Activated CD4-positive, alpha-beta T cell treated with anti-CD3 and anti-CD28 coated beads for 48 hours (primary cell): ENCODE measurements at places on chromosomes 11 and 22.

DNA sequence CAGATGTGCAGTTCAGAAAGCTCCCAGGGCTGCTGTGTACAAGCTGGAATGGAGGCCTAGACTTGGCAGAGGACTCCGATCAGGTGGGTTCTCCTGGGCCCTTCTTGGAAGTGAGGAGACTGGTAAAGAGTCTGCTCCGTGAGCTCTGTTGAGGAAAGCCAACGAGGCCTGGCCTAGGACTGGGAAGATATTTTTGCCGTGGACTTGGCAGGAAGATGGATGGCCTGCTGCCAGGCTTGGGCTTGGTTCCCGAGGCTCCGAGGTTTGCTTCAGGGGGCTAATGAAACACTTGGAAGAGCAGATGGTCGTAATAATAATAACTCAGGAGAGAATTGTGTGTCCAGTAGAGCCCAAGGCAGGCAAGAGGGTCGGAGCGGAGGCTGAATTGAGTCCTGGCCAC lies 3.9 kb downstream of the GALR3 start:
- no peak for DNase-seq

DNA sequence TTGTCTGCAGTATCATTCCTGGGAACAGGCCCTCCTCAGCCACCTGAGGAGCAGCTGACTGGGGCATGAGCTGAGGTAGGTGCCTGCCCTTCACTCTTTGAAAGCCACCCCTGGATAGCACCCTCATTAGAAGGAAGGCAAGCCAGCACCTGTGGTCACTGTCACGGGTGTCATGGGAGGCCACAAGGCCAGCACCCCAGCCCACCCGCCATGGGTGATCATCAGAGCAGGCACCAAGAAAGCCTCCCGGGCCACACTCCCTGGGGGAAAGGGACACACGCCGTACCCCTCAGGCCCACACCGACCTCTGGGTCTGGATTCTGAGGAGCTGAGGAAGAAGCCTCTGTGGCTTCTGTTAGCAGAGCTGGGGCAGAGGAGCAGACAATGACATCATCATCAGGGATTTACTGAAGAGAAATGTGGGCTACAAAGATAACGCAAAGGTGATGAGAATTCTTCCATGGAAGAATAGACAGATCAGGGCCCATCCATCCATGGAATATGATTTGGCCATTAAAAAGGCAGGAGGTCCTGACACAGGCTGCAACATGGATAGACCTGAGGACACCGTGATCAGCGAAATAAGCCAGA lies 16.7 kb upstream of the NAP1L4 start:
- no peak for DNase-seq

DNA sequence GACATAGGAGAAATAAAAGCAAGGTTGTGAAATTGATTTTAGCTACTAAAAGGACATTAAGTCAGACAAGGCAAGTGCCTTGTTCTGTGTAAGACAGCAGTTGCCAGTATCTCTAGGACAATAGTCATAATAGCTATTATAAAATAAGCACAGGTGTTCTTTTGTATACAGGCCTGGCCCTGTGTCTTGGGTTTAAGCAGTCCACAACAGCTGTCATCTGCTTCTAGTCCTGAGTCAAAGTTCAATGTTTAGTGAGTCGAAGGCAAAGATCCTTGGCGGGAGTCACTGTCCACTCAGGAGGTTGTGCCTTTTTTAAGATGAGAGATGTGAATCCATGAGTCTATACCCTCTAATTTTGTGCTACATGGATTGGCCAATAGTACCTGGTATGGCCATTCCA lies 79.5 kb downstream of the SC5D start:
- no peak for DNase-seq

GRCh38 chr11:68966894-68967780 lies 13.6 kb downstream of the MRGPRD start:
- no peak for DNase-seq

GRCh38 chr22:27962268-27963044 lies 43.4 kb upstream of the PITPNB start:
- DNase-seq = no peak

- DNase-seq = peak; percentile 28
Observed at GRCh38 chr11:57340039-57340615, 2.0 kb downstream of the P2RX3 start.

- no peak for DNase-seq
Observed at GRCh38 chr11:15505155-15505554, 390.4 kb downstream of the INSC start.

DNA sequence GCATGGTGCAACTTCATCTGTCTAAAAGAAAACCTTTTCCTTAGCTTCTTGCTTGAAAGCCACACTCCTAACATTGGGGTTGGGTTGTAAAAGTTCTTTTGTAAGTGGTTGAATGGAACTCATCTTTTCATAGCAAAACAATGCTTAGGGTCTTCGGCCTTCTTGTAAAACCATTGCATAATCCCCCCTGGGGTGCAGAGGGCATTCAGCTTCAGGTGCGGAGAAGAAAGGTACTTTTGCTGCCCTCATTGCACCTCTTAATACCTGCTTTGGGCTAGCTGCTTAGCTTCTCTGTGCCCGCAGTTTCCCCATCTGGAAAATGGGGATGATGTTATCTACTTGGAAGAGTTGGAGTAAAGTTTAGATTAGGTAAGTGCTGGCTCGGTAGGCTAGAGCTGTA lies 10.1 kb downstream of the TEAD1 start:
- DNase-seq = no peak

DNA sequence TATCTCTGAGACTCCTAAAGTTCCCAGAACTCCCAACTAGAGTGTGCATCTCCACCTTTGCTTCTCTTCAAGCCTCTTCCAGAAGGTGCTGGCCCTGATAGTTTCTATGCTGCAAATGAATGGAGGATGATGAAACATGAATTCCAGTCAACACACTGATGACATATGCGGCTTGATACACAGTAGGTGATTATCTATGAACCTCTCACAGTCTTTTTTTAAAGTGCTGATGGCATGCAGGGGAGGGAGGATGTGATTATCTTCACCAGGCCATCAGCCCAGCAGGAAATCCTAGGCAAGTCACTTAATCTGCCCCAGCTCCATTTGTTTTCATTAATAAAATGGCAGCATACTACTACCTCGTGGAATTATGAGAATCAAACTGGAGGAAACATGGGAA lies 548.5 kb downstream of the SOX6 start:
- DNase-seq = no peak

GRCh38 chr11:8671651-8672062 lies 10.8 kb downstream of the TRIM66 start:
- DNase-seq = no peak

DNA sequence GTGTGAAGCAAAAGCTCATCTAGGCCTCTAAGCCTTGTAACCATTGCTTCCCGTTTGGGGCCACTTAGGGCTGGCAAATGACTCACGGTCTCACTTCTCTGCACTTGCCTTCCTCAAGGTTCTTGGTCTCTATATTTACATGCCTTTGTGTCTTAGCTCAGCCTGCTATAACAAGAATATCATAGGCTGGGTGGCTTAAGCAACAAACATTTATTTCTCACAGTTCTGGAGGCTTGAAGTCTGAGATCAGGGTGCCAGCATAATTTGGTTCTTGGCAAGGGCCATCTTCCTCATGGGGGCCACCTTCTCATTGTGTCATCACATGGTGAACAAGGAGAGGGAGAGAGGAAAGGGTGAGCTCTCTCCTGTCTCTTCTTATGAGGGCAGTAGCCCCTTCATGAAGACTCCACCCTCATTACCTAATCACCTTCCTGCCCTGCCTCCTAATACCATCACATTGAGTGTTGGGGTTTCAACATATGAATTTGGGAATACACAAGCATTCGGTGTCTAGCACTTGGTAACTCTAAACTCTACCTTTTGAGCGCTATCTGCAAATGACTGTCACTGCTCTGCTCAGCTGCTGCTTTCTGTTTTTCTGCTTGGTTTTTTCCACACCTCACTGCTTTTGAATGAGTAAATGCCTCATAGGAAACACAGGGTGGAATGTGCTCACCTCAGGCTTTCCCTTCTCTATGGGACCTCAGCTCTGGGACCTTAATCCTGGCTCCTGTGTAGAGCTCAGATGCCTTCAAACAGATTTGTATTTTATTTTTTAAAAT lies 16.2 kb upstream of the ME3 start:
- peak; percentile 63 for DNase-seq

DNA sequence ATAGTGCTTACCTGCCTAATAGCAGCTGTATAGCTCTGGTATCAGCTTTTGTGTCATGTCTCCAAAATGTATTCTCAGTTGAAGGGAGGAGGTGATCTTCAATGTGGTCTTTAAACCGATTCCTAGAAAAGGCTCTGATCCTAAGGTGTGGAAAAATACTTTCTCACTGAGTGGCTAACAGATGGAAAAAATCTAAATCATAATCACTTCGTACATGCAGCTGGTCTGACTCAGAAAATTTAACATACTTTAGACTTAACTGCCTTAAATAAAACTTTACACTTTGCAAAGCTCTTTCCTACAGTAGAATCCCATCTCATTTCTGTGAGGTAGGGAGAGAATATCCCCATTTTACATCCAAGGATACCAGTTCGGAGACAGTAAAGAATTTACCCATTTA lies 38.0 kb downstream of the C2CD3 start:
- no peak for DNase-seq

GRCh38 chr11:5581014-5581413 lies 337 bp downstream of the OR52B6 start:
- DNase-seq = no peak

GRCh38 chr11:14258221-14258935 lies 100.6 kb downstream of the RRAS2 start:
- DNase-seq = no peak

DNA sequence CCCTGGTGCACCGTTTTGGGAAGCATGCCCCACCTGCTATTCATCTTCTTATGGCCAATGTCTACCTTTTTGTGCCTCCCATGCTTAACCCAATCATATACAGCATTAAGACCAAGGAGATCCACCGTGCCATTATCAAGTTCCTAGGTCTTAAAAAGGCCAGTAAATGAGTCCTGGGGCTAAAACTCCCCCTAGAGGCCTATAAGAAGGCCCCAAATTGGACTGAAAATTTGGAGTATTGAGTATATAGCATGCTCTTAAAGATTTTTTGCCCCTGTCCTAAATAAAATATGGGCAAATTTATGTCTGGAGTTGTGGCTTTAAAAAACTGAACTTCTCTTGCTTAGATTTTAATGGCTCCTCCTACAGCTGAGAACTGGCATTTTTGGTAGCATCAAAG lies 6.6 kb downstream of the OR51M1 start:
- no peak for DNase-seq

DNA sequence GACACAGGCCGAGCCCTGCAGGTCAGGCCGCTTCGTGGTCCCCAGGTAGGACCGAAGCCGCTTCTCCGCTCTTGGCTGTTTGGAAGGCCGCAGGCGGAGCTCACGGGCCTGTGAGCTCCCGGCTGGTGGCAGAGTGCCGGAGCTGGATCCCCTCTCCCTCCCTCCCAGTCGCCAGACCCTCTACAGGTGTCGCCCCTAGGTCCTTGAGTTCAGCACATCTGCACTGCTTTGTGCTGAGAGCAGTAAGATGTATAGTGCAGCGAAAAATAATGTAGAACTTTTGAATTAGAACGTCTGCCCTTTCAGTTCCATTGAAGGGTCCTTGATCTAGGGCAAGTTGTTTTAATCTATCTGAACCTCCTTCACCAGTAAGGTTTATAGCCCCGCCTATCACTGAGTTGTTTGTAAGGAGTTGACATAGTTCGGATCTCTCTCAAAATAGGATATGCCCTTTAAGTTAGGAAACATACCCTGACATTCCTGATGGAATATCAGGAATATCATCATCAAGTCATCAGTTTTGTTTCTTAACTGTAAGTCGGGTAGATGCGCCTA lies 419 bp downstream of the ANKRD49 start:
- DNase-seq = no peak

DNA sequence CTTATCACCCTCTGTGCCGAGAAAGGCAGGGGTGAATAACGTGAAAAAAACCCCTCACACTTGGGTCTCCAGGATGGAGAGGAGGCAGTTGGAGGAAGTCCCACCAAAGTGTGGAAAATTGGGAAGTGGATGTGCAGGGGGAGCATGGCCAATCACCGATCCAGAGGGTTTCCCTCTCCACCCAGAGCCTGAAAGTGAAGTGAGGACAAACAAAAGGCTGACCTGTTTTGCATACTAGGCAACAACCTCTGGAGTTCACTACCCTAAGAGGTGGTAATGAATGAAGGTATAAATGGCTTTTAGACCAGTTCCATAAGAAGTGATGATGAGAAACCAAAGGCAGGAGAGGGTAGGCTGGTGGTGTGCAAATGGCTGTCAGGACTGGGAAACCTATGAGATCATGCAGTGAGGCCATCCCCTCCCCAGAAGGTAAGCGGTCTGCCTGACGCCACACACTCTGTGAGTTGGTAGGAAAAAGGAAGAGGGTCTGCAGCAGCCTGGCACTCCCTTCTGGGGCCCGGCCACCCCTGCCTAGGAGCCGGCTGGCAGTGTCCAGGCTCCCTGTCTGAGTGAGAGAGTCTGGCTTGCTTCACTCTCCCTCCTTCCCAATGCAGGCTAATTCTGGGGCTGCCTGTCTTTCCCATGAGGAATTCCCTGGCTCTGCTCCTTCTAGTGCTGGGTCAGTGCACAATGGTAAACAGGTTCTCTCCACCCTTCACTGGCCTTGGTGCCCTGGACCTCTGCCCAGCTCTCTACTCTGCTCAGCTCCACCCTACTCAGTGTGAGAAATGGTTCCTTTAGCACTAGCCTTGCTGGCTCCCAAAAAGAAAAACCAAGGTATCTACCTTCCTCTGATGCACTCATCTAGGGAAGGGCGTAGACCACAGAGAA lies 15.6 kb downstream of the TBC1D10A start:
- no peak for DNase-seq

DNA sequence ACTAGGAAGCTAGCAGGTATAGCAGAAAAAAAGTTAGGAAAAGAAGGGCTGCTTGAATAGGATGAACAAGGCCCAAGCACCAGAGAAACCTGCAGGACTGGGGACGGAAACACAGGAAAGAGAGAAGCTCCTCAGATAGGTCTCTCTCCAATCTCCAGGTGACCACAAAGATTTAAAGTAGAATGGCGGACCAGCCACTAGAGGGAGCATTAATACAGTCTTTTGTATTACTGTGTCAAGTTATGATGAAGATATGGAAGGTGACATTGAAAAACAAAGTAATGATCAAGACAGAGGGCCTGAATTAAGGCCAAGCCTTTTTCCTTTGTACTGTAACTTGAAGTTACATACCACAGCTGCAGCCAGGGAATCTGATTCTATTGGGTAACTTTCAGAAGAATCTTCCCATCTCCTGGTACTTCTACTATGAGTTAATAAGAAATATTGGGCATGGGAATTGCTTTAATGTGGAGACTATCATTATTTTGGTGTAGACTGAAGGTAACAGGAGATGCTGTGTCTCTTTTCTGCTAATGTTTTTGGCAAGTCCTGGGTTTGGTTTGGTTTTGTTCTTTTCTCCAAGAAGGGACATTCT lies 33.8 kb downstream of the OR2AG2 start:
- peak; percentile 76 for DNase-seq

GRCh38 chr11:69359735-69360480 lies 66.0 kb downstream of the MYEOV start:
- no peak for DNase-seq

GRCh38 chr11:96464700-96465307 lies 75.0 kb downstream of the JRKL start:
- peak; percentile 4 for DNase-seq

- no peak for DNase-seq
Observed at GRCh38 chr11:118051136-118051610, 25.7 kb upstream of the TMPRSS4 start.
